CD4-positive, alpha-beta T cell treated with Interleukin-15 for 1 hour (primary cell): ENCODE measurements at places on chromosomes 4 and X.

GRCh38 chr4:90317785-90318184 is 190.6 kb downstream of the CCSER1 start:
- no peak for DNase-seq

DNA sequence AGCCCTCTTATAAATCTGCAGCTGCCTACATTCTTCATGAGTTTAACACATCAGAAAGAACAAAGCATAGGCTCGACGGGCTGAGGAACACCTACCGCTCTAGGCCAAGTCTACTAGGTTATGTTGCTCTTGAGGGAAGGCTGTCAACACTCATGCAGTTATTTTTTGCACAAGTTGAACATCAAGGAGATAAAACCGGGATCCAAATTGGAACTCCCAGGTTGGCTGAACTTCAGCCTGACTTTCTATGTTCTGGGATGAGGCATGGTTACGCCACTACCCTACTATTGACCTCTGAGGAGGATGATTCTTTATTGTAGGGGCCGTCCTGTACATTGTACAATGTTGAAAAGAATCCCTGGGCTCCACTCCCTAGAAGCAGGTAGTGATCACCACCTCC is 37.3 kb upstream of the ARSH start:
- DNase-seq: no peak

GRCh38 chrX:103415068-103415467 is 38.7 kb downstream of the BEX3 start:
- no peak for DNase-seq

- no peak for DNase-seq
Measured at GRCh38 chrX:27966955-27967354, 14.3 kb downstream of the DCAF8L1 start.

DNA sequence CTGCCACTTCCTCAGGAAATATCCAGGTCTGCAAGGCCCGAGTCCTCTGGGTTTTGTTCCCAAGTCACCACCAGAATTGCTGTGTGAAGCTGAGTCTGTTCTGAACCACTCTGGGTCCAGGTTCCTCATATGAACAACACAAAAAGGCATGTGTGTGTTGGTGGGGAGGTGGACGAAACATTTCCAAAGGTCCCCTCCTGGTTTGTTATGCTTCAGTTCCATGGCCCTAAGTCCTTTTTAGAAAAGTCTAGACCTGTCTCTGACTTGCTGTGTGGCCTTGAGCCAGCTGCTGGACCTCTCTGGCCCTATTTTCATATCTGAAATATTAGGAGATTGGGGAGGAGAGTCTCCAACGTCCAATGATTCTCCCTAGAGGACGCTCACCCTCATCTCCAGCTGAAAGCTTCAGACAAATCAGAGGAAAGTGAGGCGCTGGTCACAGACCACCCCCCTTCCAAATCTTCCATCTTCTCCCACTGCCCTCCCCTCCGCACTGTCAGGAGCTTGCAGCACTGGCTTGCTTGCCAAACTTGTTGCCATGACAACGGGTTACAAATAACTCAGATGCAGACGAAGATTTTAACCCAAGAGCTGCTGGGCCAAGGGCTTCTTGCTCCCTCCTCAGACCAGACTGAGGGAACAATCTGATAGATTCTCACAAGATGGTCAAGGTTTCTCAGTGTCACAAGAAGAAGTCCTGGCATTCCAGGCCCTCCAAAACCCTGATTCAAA is 64.5 kb downstream of the SMC1A start:
- no peak for DNase-seq

DNA sequence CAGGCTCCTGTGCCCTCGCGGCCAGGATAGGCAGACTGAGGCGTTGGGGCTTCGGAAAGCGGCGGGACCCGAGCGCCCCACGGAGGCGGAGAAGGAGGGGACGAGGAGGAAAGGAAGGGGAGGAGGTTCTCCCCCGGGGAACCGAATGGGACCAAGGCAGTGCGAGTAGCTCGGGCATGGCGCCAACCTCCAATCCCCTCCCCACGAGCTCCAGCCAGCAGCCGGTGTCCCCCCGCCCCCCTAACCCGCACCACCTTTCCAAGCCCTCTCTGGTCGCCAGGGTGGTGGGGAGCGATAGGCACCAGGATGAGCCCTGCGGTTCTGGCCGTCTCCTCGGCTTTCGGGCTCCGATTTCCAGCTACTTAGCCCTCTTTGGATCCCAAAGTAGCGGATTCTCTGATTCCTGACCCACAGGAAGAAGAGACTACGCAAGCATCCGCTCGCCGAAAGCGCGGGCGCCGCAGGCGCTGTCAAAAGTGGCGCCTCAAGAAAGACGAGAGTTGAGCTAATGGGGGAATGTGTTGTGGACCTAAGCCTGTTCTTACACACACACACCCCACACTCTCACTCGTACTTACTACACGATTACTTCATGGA is 15.2 kb upstream of the ZIC3 start:
- no peak for DNase-seq

- no peak for DNase-seq
Measured at GRCh38 chrX:459611-460010, 72.9 kb upstream of the PPP2R3B start.

DNA sequence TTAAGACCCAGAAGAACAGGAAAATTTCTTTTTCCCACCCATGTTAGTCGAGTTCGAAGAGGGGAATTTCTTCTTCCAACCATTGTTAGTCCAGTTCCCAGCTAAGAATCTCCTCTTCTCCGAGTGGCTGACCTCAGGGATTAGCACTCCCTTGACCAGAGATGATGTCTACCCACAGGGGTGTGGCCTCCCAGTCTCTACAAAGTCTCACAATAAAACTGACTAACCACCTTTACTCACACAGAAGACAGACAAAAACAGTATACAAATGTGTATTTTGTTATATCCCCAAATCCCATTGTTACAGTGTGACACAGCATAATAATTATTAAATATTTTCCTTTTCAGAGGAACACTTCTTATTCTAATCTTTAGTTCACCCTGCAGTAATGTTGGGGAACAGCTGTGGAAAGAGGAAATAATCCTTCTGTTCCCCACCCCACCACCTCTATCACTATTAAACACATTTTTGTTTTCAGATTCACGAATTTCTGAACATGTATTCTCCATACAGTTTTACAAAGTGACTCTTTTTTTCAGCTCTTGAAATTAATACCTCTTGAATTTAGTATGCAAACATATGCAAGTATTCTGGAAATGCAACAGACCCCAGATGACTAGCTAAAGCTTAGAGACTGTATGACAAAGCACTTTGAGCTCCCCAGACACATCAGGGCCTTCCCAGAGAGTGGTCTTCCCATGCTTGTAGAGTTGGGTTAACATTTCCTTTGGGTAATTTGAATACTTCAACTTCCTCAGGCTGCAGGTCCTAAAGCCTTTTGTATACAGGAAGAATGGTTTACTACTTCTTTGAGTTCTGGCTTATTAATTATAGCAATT is 62.5 kb upstream of the NFKB1 start:
- DNase-seq: no peak

- DNase-seq: no peak
Measured at GRCh38 chr4:4704267-4704666, 155.2 kb upstream of the MSX1 start.
